ENCODE measurements at places on chromosomes 1 and 21. TPM values are rescaled to one million over a fixed set of nuclear protein-coding genes. Genes with fewer than 3 reads are reported as not detected.

Gene STPG1
- 3.8 TPM for total RNA-seq

Gene RPS8
- 2,377 TPM for total RNA-seq

Gene XPR1
- total RNA-seq, result 24.7 TPM

Gene MAN1A2
- 23.9 TPM for total RNA-seq

GRCh38 chr21:16863908-16864307, 648.9 kb upstream of the CXADR start:
- DNase-seq, result no peak

- no peak for DNase-seq
These were observed 15.8 kb downstream of the BEND5 start for GRCh38 chr1:48760857-48761256.

DNA sequence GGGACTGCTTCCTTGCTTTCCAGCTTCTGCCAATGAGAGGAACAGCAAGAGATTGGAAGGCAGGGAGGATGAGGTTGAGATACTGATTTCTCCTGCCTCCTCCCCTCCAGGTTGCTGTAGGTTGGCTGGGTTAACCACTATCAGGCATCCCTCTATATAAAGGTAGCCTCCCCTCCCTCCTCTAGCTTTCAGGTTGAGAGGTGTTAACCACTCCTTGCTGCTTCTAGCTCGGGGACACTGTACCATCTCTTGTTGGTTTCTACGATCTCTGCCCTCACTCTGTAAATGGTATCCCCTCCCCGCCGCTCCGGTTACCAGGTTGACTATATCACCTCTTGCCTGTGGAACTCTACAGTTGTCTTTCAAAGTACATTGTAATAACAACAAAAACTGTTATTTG, 16.7 kb downstream of the LPAR3 start:
- no peak for DNase-seq

DNA sequence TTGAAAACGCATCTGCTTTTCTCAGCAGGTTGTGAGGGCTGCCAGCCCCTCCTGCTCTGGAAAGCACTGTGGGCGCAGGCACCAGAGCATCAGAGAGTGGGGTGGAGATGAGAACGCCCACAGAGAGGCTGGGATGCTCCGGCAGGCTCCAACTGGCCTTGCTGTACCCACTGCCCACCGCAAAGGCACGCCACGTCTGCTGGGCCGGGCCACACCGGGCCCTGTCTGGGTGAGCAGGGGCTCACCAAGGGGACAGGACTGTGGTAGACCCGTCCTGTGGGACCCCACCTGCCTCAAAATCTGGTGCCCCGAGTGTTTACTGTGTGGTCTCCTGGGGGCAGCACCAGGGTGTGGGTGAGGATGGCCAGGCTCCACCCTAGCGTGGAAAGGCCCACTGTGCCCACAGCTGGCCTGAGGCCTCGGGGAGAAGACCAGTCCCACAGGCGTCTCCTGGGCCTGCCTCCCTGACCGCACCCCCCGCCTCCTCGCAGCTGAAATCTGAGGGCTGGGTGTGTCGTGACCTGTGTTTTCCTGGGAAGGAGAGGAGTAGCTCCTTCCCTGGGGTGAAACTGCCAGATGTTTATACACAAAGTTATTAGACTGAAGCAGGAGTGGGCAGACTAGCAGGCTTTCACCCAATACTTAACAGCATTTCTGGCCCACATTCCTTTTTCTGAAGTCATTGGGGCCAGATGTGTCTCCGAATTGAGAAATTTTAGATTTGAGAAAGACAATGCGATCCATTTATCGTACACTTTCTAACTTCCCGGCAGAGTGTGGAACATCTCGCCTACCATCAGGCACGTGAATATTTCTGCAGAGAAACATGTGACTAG, 53.8 kb downstream of the STUM start:
- no peak for DNase-seq

DNA sequence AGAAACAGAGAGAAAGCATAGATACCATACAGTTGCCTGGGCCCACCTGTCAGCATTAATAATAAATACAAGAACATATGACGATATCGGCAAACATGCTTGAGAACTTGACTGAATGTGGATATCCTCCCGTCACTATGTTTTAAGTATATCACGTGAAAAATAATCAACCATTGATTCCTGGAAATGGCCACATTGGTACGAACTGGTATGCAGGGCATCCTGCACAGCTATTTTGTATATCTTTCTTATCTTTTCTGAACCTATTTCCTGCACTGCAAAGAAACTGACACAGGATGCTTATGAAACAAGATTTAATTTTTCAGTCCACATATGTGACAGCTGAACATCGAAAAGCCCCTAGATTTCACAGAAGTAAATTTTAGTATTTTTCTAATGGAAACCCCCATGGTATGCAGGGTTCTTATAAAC, 22.8 kb upstream of the RGS1 start:
- DNase-seq, result no peak

GRCh38 chr1:209643285-209644020, 8.8 kb downstream of the LAMB3 start:
- DNase-seq, result no peak

DNA sequence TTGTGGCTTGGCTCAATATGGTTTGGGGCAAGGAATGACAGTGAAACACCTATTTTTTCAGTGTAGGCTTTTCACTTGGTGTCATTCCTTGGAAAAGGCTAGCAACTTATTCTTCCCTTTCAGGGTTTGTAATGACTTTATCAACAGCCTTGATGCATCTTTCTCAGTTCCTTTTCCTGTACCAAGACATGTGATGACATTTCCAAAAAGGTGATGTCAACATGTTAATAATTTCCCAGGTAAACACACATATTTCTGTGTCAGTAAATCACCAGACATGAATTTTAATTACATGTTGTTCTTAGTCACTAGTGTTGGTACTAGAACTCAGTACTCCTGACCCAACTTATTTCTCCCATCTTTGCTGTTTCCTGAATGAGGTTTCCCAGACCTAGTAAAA, 37.8 kb upstream of the RRP15 start:
- DNase-seq, result no peak

DNA sequence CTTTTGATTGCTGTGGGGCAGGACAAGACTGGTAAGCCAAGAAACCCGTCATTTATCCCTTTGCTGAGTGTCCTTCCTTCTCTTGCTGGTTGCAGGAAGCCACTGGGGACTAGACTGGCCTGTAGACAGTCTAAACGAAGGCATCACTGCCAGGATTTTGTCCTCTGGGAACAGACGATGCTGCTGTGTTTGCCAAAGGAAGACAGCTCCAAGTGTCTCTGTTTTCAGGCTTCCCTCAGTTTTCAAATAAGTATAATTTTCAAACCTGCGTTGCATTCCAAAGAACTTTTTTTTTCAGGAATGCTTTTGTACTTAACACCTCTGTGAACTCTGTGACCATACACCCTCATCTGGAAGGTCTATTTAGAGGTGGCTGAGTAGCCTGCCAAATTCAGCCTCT, 269.4 kb downstream of the HLX start:
- DNase-seq, result no peak

DNA sequence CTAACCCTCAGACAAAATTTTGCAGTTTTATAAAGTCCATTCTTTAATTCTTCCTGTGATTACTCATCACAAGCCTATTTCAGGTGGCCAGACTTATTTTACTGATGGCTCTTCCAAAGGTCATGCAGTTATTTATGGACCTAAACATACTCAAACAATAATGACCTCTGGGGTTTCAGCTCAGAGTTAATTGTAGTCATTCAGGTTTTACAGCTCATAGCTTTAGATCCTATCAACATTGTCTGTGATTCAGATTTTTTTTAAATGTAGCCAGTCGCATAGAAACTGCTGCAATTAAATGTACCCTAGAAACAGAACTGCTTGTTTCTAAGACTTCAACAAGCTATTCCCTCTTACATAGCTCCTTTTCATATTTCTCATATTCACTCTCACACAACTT, 270.8 kb downstream of the COL11A1 start:
- no peak for DNase-seq
